ENCODE measurements at places on chromosomes 7 and 10. TPM values are rescaled to one million over a fixed set of nuclear protein-coding genes. Genes with fewer than 3 reads are reported as not detected.
A peak's percentile ranks its signal among the peaks of the same experiment; 100 is the strongest.

DNA sequence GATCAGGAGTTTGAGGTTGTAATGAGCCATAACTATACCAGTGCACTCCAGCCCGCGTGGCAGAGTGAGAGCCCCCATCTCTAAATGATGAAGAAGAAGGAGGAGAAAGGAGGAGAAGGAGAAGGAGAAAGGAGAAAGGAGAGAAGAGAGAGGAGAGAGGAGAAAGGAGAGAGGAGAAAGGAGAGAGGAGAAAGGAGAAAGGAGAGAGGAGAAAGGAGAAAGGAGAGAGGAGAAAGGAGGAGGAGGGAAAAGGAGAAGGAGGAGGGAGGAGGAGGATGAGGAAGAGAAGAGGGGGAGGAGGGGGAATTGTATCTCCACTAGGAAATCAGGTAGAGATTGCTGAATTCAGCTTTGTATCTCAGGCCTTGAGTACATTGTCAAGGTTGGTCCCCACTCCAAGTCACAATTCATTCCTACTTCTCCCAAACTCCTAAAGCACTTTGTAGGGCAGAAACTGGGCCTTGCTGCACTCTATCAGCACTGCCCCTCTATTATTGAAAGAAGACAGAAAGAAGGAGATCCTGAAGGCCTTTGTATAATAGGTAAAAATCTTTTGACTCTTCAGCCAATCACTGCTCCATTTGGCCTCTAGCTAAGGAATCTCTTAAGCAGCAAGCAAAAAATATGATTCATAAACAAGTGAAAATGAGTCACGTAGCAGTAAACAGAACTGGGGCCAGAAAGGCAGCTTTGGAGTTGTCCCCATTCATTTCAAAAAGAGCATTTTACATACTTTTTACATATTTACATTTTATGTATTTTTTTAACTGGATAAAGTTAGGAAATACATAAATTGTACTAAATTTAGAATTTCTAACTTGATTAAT lies 178.0 kb downstream of the IMMP2L start:
- DNase-seq: no peak

DNA sequence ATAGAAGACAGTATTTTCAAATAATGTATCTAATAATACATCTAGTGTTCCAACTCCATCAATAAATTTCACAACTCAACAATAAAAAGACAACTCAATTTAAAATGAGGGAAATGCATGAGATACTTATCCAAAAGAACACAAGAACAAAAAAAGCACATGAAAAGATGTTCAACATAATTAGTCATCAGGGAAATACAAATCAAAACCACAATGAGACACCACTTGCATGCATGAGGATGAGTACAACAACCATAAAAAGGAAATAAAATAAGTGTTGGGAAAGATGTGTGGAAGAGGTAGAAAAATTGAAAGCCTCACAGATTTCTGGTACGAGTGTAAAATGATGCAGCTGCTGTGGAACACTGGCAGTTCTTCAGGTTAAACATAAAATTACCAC lies 111.6 kb upstream of the PTPRZ1 start:
- no peak for DNase-seq

GRCh38 chr10:120926611-120927010 lies 75.4 kb downstream of the WDR11 start:
- no peak for DNase-seq

DNA sequence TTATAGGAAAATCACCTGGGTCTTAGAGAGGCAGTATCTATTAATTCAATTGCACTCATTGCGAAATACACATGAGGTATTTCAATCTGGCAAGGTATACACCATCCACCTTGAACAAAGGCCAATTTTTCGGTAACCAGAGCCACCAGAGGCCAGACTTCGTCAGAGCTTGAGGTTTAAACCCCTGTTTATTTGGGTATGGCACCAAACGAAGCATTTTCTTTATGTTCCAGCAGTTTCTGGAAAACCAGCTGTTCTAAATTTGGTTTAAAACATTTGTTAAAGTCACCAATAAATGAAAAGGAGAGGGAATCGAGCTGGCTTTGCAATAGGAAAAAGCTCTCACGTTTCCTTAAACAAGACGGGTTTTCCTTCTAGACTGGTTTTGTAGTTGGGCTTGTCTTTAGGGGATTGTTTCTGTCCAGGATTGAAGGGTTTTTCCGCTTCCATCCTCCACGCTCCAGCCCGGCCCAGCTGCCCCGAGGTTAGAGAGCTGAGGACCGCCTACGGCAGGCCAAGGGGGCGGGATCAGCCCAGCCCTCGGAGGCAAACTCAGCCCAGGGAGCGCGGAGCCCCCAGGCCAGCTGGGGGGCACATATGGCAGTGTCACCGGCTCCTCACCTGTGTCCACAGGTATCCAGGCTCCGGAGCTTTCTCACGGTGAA lies 539.4 kb upstream of the MGMT start:
- DNase-seq: no peak

DNA sequence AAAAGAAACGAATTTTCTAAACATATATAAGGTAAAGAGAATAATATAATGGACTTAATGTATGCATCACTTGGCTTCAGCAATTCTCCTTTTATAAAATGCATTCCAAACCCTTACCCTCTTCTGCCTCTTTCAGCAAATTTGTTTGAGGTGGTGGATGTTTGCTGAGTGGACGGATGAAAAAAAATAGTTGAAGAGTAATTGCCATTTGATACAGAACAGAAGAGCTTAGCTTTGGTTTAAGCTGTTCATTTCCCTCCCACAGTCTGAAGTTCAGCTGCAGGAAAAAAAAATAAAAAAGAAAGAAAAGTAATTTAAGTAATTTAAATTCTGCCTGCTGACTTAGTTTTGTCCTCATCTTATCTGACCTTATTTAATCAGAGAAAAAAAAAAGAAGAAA lies 138.6 kb downstream of the GALNT17 start:
- DNase-seq: no peak

GRCh38 chr10:3919709-3920308 lies 134.8 kb upstream of the KLF6 start:
- DNase-seq: no peak

DNA sequence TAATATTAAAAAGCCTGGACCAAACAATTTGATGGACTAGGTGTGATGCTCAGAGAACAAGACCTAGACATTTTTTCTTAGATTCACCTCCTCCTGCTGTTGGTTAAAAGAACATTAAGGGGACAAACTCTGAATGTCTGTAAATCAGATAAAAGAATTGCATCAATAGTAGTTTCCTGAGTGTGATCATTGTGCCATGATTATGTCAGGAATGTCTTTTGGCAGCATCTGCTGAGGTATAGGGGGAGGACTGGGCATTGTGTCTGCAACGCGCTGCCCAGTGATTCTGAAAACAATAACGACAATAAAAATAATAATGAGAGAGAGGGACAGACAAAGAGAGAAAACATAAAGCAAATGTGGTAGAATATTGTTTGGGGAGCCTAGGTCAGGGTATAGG lies 6.9 kb downstream of the C7orf57 start:
- DNase-seq: no peak

GRCh38 chr7:138887085-138887710 lies 89.2 kb upstream of the ATP6V0A4 start:
- DNase-seq: no peak

- DNase-seq: no peak
Observed at GRCh38 chr7:47812429-47813136, 135.7 kb downstream of the PKD1L1 start.

DNA sequence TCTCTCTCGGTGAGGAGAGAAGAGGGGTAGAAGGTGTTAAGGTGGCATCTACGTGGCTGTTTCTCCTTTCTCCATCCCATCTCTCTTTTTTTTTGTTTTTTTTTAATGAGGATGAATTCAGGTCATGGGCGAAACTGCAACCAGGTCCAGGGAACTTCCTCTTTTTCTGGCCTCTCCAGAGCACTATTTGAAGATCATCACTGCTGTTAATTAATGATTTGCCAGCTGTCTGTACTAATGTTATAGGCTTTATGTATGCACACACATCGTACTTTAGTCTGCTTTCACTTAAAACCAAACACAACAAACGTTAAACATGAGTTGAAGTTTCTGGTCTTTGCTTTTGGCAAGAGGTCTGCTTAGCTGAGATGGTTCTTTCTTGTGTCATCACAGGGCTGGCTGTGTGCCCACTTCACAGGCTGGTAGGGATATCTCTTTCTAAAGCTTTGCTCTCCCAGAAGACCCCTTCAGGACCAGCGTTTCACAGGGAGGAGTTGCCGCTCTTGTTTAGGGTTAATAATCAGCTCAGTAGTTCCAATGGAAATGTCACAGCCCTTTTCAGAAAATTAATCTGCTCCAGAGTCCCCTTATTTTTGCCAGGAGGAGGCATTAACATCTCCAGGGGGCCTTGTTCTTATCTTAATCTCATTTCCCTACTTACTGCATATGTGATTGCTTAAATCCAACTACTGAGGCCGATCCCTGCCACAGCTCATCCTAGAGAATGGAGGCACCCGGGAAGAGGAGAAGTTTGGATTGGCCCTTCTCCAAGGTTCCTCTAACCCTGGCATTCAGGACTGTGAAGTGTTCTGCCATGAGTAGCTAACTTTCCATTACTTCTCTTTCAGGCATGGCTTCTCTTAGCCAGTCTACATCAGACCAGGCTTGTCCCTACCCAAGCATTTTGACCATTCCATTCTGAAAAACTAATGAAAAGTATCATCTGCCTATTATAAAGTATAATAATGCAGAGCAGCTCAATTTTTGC lies 273.9 kb upstream of the NFE2L3 start:
- no peak for DNase-seq

DNA sequence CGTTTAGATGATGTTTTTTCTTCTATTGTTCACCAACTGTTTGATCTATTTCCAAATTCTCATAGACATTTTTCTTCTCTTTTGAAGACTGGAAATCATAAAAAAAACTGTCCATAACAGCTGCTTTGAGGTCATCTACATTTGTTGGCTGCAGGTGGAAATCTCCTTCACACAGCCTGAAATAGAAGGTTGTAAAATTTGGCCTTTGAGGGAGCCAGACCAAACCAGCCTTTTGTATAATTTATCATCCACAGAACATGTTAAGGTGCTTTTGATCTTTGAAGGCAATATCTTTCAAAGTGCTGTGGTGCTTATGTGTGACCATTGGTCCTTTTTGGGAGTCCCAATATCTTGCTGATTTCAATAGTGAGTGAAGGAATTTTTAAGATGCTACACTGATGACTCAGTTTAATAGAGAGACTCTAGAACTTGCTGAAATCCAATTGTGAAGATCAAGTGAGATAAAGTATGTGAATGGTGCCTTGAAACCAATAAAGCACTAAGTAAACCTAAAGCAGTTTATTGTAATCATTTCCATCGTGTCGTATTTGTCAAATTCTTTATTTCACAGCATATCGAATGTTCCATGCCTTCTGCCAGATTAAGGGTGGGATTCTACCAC lies 5.4 kb downstream of the FERD3L start:
- no peak for DNase-seq

GRCh38 chr7:25124465-25125136 lies 459 bp downstream of the CYCS start:
- peak; percentile 8 for DNase-seq

- no peak for DNase-seq
Observed at GRCh38 chr10:129099486-129099885, 367.6 kb upstream of the MGMT start.

DNA sequence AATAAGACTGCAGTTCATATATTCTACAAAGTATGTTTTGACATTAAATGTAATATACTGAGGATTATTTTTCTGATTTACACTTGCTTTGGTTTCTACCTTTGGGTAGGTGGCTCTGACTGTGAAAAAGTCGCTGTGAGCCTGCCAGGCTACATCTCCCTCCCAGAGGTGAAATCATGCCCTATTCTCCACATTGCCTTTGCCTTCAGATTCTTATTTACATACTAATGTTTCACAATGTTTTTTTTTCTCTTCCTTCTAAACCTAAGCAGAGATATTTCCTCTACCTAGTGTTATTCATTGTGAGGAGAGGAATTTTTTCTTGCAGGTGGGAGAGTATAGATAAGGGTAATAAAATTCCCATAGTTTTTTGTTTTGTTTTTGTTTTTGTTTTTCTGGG lies 111.5 kb upstream of the ANTXRL start:
- DNase-seq: no peak

GRCh38 chr10:3548702-3549101 lies 236.3 kb downstream of the KLF6 start:
- no peak for DNase-seq

DNA sequence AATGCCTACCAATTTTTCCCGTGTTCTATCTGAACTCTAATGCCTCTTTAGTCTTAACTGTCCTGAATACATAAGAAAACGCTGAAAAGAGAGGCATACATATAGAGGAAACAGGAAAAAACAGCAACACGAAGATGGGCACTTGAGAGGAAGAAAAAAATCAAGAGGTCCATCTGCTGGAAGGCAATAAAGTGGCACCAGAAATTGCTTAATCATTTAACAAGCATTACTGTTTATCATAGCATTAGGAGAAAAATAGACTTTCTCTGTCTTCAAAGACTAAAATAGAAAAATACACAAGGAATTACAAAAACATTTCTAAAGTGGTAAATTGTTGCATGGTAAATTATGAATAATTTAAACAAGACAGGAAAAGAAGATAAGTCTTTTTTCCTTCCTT lies 35.0 kb downstream of the NSUN6 start:
- DNase-seq: no peak

GRCh38 chr7:45921381-45921698 lies 268 bp upstream of the IGFBP3 start:
- no peak for DNase-seq

- DNase-seq: no peak
Observed at GRCh38 chr7:29329686-29330085, 135.1 kb downstream of the CHN2 start.

GRCh38 chr7:98571006-98571405 lies 46.1 kb upstream of the NPTX2 start:
- no peak for DNase-seq

- DNase-seq: no peak
Observed at GRCh38 chr10:22554461-22555182, 159.8 kb downstream of the PIP4K2A start.

DNA sequence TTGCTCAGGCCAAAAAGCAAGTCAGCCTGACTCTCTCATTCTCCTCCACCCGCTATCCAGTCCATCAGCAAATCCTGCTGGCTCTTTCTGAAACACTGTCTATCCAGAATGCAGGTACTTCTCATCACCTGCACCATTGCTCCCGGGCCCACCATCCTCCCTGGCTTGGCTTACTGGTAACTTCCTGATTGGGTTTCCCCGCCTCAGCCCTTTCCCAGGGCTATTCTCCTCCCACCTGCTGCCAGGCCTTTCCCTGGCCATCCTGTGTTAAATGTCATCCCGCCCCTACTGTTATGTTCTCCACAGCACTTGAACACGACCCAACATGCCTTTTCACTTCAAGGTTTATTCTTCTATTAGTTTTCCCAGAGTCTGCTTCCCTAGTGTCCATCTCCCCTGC lies 124.0 kb downstream of the CNNM2 start:
- no peak for DNase-seq

Gene EPHB4
- total RNA-seq: 3.9 TPM

Gene ZNF727
- total RNA-seq: not detected

Gene SLC35G1
- total RNA-seq: 4.0 TPM

Gene ACSM6
- total RNA-seq: not detected

Gene CRHR2
- not detected for total RNA-seq

Gene ANKRD7
- total RNA-seq: not detected

Gene HOXA3
- not detected for total RNA-seq

Gene TAS2R5
- total RNA-seq: 0.35 TPM

Gene VWA2
- not detected for total RNA-seq

Gene HOXA10
- 0.08 TPM for total RNA-seq

Measured in activated T-cell treated with anti-CD3 and anti-CD28 coated beads, Interleukin-2, amount 50 U/mL, for 4 hours (primary cell).